ENCODE measurements at places on chromosomes 1 and 21. TPM values are rescaled to one million over a fixed set of nuclear protein-coding genes. Genes with fewer than 3 reads are reported as not detected.

- DNase-seq: no peak
Observed at GRCh38 chr1:110726755-110727154, 52.0 kb upstream of the KCNA3 start.

- DNase-seq: no peak
Observed at GRCh38 chr1:75696000-75696399, 28.5 kb upstream of the ACADM start.

DNA sequence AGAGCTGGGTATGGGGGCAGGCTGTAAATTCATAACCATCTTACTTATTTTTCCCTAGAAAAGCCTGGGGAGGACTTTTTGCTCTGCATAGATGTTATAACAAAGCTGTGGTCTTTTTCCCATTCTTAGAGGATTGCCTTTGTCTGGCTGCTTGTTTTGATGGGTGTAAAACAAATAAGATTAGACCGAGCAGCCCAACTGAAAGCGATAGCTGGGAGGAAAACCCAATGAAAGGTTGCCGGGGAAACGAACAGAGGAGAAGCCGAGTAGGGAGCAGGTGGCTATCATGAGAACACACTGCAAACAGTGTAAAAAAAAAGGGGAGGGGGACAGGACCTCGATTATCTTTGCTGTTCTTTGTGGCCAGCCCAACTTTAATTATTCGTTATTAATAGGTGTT lies 1.9 kb downstream of the ELAVL4 start:
- DNase-seq: no peak

Gene NID1
- 3.7 TPM for polyA plus RNA-seq

Gene TNFAIP8L2
- polyA plus RNA-seq: not detected

Gene GNG4
- polyA plus RNA-seq: 0.25 TPM
